ENCODE measurements at places on chromosomes 2 and 18. TPM values are rescaled to one million over a fixed set of nuclear protein-coding genes. Genes with fewer than 3 reads are reported as not detected.

Gene TMEM247
- total RNA-seq = not detected

DNA sequence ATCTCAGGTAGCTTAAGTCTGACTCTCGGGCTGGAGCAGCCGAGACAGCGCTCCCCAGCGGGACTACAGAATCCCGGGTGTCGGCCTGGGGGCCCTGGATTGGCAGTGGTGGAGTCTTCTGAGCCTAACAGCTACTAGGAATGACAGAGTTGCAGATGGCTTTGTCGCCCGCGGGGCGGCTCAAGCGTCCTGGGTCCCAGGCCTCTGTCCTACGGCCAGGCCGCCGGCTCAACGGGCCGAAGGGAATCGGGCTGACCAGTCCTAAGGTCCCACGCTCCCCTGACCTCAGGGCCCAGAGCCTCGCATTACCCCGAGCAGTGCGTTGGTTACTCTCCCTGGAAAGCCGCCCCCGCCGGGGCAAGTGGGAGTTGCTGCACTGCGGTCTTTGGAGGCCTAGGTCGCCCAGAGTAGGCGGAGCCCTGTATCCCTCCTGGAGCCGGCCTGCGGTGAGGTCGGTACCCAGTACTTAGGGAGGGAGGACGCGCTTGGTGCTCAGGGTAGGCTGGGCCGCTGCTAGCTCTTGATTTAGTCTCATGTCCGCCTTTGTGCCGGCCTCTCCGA, 8.8 kb downstream of the SIX2 start:
- no peak for DNase-seq
- peaks cover 52% of the 10 kb centered on the region for H3K27me3 ChIP-seq
- H3K4me1 ChIP-seq = peaks cover 31% of the 10 kb centered on the region
- H3K4me3 ChIP-seq = no peak overlapping the region
- no peak overlapping the region for H3K27ac ChIP-seq

- H3K4me1 ChIP-seq = peaks cover 15% of the 10 kb centered on the region
- H3K4me3 ChIP-seq = no peak overlapping the region
- no peak overlapping the region for H3K27ac ChIP-seq
Observed at GRCh38 chr2:31223026-31223425, 5.7 kb upstream of the CAPN14 start.

Gene C2orf76
- total RNA-seq = 20.5 TPM

DNA sequence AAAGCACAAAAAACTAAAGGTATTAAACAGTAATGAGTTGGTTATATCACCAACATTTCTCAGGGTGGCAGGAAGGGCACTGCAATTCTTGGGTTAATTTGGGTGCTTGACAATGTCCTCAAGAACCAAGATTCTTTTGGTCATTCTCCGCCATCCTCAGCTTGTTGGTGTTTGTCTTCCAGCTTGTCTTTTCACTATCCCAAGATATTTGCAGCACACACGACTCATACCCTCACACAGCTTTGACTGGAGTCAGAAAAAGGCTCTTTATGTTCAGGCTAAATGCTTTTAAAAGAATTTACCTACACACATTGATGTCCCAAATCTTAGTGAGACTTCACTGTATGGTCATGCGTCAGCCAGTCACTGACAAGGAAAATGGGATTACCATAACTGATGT, 12.5 kb downstream of the GREB1L start:
- DNase-seq = no peak
- no peaks in the 10 kb centered on the region for H3K27me3 ChIP-seq
- no peaks in the 10 kb centered on the region for H3K36me3 ChIP-seq
- no peak overlapping the region for H3K4me3 ChIP-seq
- no peak overlapping the region for H3K27ac ChIP-seq
- H3K4me1 ChIP-seq = no peaks in the 10 kb centered on the region

Gene STPG4
- total RNA-seq = 0.21 TPM

Gene NOP58
- total RNA-seq = 124 TPM

- H3K4me1 ChIP-seq = no peaks in the 10 kb centered on the region
- no peak for DNase-seq
- no peaks in the 10 kb centered on the region for H3K36me3 ChIP-seq
- H3K27ac ChIP-seq = no peak overlapping the region
- H3K27me3 ChIP-seq = peaks cover 6% of the 10 kb centered on the region
- H3K4me3 ChIP-seq = no peak overlapping the region
Observed at GRCh38 chr18:59994357-59994756, 94.6 kb downstream of the PMAIP1 start.

Gene SP9
- not detected for total RNA-seq

- no peak for DNase-seq
- H3K27ac ChIP-seq = no peak overlapping the region
- no peaks in the 10 kb centered on the region for H3K36me3 ChIP-seq
- no peak overlapping the region for H3K4me3 ChIP-seq
- peaks cover 4% of the 10 kb centered on the region for H3K27me3 ChIP-seq
Observed at GRCh38 chr18:62998443-62998842, 283.1 kb downstream of the PHLPP1 start.

Gene G6PC2
- not detected for total RNA-seq

Gene SERPINB10
- total RNA-seq = 0.43 TPM

DNA sequence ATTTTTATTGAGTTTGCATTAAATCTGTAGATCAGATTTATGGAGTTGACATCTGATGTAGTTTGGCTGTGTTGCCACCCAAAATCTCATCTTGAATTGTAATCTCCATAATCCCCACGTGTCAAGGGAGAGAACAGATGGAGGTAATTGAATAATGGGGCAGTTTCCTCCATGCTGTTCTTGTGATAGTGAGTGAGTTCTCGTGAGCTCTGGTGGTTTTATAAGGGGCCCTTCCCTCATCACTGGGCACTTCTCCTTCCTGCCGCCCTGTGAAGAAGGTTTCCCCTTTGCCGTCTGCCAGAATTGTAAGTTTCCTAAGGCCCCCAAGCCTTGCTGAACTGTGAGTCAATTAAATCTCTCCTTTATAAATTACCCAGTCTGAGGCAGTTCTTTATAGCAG, 32.2 kb downstream of the ZC3H15 start:
- no peak overlapping the region for H3K27ac ChIP-seq
- DNase-seq = no peak
- no peak overlapping the region for H3K4me3 ChIP-seq
- H3K4me1 ChIP-seq = no peaks in the 10 kb centered on the region
- no peaks in the 10 kb centered on the region for H3K27me3 ChIP-seq

DNA sequence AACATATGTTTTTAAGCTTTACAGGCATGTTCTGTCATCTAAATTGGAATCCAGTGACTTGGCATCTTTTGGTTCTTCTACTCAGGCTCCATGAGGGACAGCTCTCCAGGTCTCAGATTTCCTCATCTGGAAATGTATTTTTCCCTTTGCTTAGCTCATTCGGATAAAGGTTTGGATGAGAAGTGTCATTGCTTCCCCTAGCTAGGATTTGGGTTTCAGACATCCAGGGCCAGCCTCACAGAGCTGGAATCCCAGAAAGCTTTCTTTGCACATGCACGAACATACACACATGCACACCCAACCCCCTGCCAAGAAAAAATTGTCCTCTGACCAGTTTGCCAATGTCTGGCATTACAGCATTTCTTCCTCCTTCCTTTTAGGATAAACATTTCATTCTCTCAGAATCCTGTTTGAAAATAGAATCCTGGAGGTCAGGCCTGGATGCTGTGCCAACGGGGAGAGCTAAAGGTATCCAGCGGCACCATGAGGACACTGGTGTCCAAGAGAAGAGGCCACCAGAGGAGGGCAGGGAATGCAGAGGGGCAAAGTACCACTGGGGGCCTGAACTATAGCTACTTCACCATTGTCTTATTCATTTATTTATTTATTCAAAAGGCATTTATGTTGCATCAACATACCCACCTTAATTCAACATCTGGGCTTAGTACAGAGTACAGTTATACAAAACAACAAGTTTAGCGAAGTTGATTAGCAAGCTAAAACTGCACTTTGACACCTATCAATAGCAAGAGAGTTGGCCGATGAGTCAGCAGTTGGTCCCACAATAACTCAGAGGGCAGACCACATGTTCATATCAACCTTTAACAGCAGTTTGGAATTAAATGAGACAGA, 97.9 kb upstream of the ATL2 start:
- no peaks in the 10 kb centered on the region for H3K4me1 ChIP-seq
- H3K27ac ChIP-seq = no peak overlapping the region
- no peaks in the 10 kb centered on the region for H3K27me3 ChIP-seq
- no peak for DNase-seq
- H3K4me3 ChIP-seq = no peak overlapping the region
- H3K36me3 ChIP-seq = no peaks in the 10 kb centered on the region

Gene EVA1A
- not detected for total RNA-seq
